ENCODE measurements at places on chromosomes 16 and 17. TPM values are rescaled to one million over a fixed set of nuclear protein-coding genes. Genes with fewer than 3 reads are reported as not detected.

DNA sequence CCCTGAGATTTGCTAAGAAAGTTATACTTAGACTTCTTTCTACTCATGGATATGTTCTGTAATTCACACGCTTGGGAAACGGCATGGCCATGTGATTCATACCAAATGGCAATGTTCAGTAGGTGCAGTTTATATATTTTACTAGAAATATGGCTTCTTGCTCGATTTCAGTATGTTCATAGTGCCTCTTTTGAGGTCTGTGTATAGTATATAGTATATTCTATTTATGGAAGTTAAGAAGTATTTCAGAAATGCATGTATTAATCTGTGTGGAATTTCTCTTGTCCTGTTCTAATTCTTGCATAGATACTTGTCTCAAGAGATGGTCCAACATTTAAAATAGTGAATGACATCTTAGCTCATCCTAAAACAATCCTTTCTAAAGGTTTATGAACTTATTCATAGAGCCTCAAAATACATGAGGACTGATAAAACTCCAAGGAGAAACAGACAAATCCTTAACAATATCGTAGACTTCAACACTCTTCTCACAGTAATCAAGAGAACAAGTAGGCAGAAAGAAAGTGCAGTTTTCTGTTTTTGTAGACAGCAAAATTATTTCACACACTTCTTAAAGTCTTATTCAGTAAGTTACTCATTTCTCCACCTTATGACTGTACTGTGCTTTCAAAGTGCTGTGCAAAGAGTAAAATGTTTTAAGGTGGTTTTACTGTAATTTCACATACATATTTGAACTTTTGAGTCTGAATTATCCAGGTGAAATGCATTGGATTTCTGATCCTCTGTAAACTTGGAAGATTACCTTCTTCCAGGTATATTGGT lies 11.1 kb downstream of the BPTF start:
- H3K27me3 ChIP-seq = no peaks in the 10 kb centered on the region
- no peak overlapping the region for H3K4me3 ChIP-seq
- DNase-seq = no peak
- peaks cover 7% of the 10 kb centered on the region for H3K4me1 ChIP-seq
- peak overlapping the region; percentile 52 for H3K27ac ChIP-seq
- no peaks in the 10 kb centered on the region for H3K36me3 ChIP-seq

Gene C16orf89
- total RNA-seq = 0.49 TPM

DNA sequence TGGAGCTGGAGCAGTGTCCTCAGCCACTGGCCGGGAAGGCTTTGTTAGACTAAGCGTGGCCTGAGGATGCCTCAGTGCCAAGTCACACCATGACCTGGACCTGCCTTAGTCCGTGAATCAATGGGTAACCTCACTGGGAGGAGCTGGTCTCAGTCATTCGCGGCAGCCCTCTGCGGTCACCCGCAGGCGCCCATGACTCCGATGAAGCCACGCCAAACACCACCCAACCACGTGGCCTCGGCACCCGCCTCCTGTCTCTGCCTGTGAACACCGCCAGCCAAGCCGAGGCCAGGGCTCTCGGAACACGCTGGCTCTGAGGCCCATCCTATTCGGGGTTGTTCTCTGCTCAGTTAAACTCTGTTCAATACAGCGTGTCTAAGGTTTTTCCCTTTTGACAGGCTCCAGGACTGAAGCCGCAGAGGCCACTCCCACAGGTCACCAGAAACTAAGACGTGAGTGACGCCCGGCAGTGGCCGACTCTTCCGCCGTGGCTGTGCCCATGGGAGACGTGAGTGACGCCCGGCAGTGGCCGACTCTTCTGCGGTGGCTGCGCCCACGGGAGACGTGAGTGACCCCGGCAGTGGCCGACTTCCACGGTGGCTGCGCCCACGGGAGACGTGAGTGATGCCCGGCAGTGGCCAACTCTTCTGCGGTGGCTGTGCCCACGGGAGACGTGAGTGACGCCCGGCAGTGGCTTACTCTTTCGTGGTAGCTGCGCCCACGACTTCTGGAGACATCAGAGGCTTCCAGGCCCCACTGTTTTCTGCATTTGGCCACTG lies 16.8 kb upstream of the PABPN1L start:
- H3K36me3 ChIP-seq = no peaks in the 10 kb centered on the region
- DNase-seq = no peak
- no peak overlapping the region for H3K4me3 ChIP-seq
- H3K27me3 ChIP-seq = no peaks in the 10 kb centered on the region
- H3K4me1 ChIP-seq = peaks cover 11% of the 10 kb centered on the region
- no peak overlapping the region for H3K27ac ChIP-seq

Gene TBC1D3E
- total RNA-seq = 4.9 TPM

Gene ABCC3
- total RNA-seq = not detected

Gene TMEM235
- total RNA-seq = 2.0 TPM

- H3K4me1 ChIP-seq = no peaks in the 10 kb centered on the region
- H3K4me3 ChIP-seq = no peak overlapping the region
- no peaks in the 10 kb centered on the region for H3K36me3 ChIP-seq
- H3K27me3 ChIP-seq = no peaks in the 10 kb centered on the region
Measured at GRCh38 chr16:660459-661183, 7.3 kb upstream of the RHOT2 start.

DNA sequence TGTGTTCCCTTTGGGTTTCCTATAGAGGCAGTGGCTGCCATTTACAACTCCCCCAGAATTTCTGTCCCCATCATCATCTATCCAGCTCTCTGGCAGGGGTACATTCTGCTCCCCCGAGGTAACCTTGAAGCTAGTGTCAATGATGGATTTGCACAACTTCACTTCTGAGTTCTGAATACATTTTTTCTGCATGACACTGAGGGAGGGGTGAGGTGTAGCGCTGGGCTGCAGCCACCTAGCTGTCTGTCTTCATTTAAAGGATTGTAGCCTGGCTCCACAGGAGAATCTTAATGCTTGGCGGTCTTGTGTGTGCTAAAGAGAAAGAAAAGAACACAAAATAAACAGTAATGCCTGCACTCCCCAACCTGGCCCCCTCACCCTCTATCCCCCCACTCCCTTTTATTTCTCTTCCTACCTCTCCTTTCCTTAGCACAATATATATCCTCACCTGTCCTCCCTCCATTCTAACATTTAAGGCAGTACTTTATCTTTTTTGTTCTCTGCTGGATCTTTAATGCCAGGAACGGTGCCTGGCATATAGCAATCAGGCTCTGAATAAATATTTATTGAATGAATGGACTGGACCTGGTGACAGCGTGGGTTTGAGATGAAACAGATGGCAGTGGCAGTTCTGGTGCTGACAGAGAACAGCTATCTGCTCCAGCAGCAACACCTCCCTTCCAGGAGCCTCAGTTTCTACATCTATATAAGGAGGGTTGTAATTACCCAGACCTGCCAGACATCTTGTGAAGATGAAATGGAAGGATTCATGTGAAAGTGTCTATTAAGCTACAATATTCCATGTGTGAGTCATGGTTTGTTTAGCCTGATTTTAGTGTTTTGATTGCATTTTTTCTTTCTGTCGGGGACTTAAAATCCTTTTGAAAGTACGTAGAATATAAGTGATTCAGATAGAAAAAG lies 163.5 kb upstream of the CDH11 start:
- peaks cover 46% of the 10 kb centered on the region for H3K4me1 ChIP-seq
- H3K36me3 ChIP-seq = no peaks in the 10 kb centered on the region
- peak; percentile 67 for DNase-seq
- H3K4me3 ChIP-seq = no peak overlapping the region
- H3K27me3 ChIP-seq = no peaks in the 10 kb centered on the region

DNA sequence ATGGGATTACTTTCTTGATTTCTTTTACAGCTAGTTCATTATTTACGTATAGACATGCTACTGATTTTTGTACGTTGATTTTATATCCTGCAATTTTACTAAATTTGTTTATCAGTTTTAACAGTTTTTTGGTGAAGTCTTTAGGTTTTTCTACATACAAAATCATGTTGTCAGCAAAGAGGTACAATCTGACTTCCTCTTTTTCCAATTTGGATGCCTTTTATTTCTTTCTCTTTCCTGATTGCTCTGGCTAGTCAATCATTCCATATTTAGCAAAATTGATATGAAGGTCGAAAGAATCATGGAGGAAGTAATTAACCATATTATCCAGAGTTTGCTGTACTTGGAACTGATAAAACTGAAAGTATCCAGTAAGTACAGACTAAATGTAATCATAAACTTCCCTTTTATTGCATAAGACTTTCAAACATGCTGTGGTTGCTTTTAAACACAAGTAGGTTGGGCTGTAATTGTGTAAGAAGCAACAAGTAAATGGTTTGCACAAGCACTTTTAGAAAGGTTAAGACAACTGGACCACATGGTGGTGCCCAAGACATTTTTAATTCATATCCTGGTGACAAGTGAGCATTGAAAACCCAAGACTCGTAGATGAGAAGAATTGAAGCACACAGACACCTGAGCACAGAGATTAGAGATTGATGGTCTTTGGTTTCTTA lies 8.4 kb downstream of the GDE1 start:
- no peak overlapping the region for H3K27ac ChIP-seq
- peaks cover 59% of the 10 kb centered on the region for H3K36me3 ChIP-seq
- no peak overlapping the region for H3K4me3 ChIP-seq
- no peaks in the 10 kb centered on the region for H3K4me1 ChIP-seq

Gene UMOD
- total RNA-seq = not detected

DNA sequence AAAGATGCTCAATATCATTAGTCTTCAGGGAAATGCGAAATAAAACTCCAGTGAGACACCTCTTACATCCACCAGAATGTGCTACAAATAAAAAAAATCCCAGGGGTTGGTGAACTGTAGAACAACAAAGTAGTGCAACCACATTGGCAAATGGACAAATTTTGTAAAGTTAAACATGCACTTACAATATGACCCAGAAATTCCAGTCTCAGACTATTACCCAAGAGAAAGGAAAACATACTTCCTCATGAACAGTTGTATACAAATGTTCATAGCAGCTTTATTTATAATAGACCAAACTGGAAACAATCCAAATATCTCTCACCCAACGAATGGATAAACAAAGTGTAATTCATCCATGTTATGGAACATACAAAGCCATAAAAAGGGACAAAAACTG lies 239.5 kb downstream of the ABCC12 start:
- no peak overlapping the region for H3K4me3 ChIP-seq
- DNase-seq = no peak
- H3K27me3 ChIP-seq = no peaks in the 10 kb centered on the region
- no peaks in the 10 kb centered on the region for H3K4me1 ChIP-seq

DNA sequence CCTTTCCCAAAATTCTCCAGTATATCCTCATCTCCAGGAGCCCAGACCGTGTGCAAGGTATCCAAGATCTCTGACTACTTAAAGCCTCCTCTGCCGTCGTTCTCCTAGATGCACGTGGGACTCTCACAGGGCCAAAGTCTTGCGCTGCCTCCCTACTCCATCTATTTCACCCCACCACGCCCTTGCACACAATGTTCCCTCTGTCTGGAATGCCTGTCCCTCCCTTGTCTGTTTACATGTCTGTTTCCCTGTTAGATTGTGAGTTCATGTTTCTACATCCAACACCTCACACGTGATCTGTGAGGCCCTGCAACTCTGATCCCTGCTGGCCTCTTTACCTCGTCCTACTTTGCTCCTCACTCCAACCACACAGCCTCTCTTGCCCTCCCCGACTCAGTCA lies 4.9 kb upstream of the FZD2 start:
- no peak for DNase-seq
- no peak overlapping the region for H3K27ac ChIP-seq
- H3K36me3 ChIP-seq = no peaks in the 10 kb centered on the region
- no peak overlapping the region for H3K4me3 ChIP-seq
- no peaks in the 10 kb centered on the region for H3K27me3 ChIP-seq
- peaks cover 28% of the 10 kb centered on the region for H3K4me1 ChIP-seq

Gene GPRC5B
- total RNA-seq = 15.5 TPM

GRCh38 chr16:71365021-71365420 lies 6.5 kb downstream of the CALB2 start:
- H3K36me3 ChIP-seq = no peaks in the 10 kb centered on the region
- no peak for DNase-seq
- no peaks in the 10 kb centered on the region for H3K4me1 ChIP-seq
- H3K27ac ChIP-seq = no peak overlapping the region
- no peak overlapping the region for H3K4me3 ChIP-seq
- H3K27me3 ChIP-seq = peaks cover 12% of the 10 kb centered on the region

DNA sequence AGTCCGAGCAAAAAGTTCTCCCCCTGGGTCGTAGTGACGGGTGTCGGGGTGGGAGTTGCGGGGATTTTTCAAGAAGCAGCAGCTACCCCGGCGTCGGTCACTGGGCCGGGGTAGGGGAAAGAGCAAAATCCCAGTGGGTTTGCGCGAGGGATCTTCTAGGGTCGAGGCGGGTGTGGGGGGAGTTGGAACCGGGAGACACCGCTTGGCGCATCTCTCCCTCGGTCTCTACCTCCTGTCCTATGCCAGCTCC lies 2.3 kb upstream of the UBTF start:
- H3K4me3 ChIP-seq = peak overlapping the region; percentile 100
- peak overlapping the region; percentile 98 for H3K27ac ChIP-seq
- no peaks in the 10 kb centered on the region for H3K27me3 ChIP-seq
- no peak for DNase-seq

GRCh38 chr16:84868829-84869472 lies 49.2 kb downstream of the CRISPLD2 start:
- no peaks in the 10 kb centered on the region for H3K27me3 ChIP-seq
- no peak for DNase-seq
- no peaks in the 10 kb centered on the region for H3K4me1 ChIP-seq
- no peak overlapping the region for H3K4me3 ChIP-seq

DNA sequence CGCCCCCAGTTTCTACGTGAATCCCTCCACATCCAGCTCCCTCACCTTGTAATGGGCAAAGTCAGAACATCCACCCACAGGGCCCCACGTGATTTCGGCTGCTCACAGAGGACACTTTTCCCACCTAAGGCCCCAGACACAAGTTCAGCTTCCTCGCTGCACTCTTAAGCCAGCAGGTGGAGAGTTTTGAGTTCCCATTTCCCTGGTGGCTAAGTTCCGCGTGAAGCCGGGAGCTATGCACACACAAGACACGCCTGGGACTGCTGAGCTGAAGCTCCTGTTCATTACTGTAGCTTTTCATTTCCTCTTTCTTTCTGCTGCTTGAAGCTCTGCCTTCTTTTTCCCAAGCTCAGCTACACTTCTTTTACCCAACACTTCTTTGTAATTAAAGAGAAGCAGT lies 273.8 kb downstream of the NPIPA8 start:
- no peaks in the 10 kb centered on the region for H3K4me1 ChIP-seq
- DNase-seq = no peak
- H3K27me3 ChIP-seq = no peaks in the 10 kb centered on the region
- H3K36me3 ChIP-seq = no peaks in the 10 kb centered on the region
- no peak overlapping the region for H3K27ac ChIP-seq
- no peak overlapping the region for H3K4me3 ChIP-seq

GRCh38 chr17:78206298-78206697 lies 7.8 kb upstream of the BIRC5 start:
- H3K27me3 ChIP-seq = no peaks in the 10 kb centered on the region
- H3K27ac ChIP-seq = no peak overlapping the region
- DNase-seq = no peak
- H3K4me3 ChIP-seq = no peak overlapping the region

GRCh38 chr16:3748307-3748706 lies 31.0 kb upstream of the TRAP1 start:
- no peaks in the 10 kb centered on the region for H3K4me1 ChIP-seq
- no peaks in the 10 kb centered on the region for H3K27me3 ChIP-seq
- peaks cover 44% of the 10 kb centered on the region for H3K36me3 ChIP-seq
- H3K27ac ChIP-seq = no peak overlapping the region
- H3K4me3 ChIP-seq = no peak overlapping the region

Gene ANKRD11
- 111 TPM for total RNA-seq

GRCh38 chr17:3963237-3964201 lies 718 bp downstream of the ATP2A3 start:
- peaks cover 43% of the 10 kb centered on the region for H3K27me3 ChIP-seq
- DNase-seq = peak; percentile 21
- no peak overlapping the region for H3K4me3 ChIP-seq
- H3K27ac ChIP-seq = no peak overlapping the region
- no peaks in the 10 kb centered on the region for H3K36me3 ChIP-seq

GRCh38 chr16:48462106-48462740 lies 77.0 kb upstream of the SIAH1 start:
- H3K27me3 ChIP-seq = no peaks in the 10 kb centered on the region
- H3K4me1 ChIP-seq = no peaks in the 10 kb centered on the region
- H3K4me3 ChIP-seq = no peak overlapping the region
- no peak overlapping the region for H3K27ac ChIP-seq
- H3K36me3 ChIP-seq = no peaks in the 10 kb centered on the region

Gene POLR3E
- total RNA-seq = 43.5 TPM

Measured in cardiac muscle cell (in vitro differentiated cells and primary cell).